ENCODE measurements at places on chromosomes 12 and 14.
A peak's percentile ranks its signal among the peaks of the same experiment; 100 is the strongest.

DNA sequence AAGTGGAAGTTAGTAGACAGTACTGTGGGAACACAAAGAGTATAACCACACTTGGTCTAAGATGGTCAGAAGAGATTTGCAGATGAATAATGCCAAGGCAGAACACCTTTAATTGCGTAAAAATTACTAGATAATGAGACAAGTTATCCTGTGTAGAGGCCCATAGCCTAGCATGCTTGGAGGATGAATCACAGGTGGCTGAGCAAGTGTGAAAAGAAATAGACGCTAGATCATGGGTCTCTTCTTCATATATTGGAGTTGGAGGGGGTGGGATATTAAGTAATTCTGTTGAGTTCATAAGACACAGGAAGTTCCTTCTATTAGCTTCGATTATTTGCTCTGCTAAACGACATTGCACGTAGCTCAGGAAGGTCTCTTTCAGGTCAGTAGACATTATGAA is 454.3 kb upstream of the LMO3 start:
- DNase-seq = no peak

DNA sequence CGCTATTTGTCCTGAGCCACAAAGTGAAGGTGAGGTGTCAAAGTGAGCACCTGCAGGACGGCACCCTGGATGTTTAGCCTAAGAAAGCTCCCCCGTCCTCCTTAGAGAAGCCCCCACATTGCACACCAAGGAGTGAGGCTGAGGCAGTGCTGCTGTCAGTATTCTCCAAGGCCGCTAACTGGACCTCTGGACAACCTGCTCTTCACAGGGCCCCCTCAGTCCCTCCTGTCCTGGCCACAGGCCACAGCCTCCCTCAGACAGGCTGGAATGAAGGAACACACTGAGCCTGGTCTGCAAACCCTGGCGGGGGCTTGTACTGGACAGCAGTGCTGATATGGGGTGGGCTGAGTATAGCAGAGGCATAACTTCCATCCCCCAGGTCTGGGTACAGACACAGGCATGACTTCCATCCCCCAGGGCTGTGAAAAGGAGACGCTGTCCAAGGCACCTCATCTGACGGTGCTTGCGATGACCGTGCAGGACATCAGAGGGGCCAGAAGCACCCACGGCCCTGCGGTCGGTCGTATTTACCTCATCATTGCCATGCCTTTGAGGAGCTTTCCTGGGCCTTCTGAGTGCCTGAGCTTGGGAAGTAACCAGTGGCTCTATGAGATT is 82.4 kb upstream of the DIO3 start:
- DNase-seq = no peak

DNA sequence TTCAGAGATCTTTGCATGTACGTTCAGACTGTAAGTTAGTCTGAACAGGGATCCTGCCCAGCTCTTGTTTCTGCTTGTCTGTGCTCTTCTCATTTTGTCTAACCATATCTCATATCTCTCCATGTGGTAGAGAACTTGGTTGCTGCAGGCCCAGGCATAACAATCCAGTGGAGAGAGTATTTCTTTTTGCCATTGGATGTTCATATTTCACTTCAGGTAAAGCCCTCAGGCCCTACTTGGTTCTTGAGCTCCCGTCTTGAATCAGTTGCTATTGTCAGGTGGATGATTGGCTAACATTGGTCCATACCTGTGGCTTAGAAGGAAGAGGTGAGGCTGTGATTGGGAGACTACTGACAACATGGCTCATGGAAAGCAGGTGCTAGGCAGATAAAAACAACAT is 357.7 kb upstream of the FLRT2 start:
- DNase-seq = no peak

GRCh38 chr12:10027311-10027710 is 3.2 kb upstream of the CLEC9A start:
- DNase-seq = no peak

DNA sequence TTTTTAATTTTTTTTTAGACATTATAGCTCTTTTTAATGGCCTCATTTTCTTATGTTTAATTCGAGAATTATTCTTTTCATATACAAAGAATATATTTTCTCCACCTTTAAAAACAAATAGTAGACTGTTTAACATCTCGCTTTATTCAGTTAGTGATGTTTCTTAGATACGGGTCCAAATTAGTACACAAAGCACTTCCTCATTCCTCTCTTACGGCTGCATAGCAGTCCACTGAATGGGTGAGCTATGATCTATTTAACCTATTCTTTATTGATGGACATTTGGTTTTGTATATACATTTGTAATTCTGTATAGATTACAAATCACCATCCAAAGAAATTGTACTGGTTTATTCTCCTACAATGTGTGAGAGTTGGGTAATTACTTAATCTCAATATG is 8.3 kb upstream of the GPR162 start:
- no peak for DNase-seq

DNA sequence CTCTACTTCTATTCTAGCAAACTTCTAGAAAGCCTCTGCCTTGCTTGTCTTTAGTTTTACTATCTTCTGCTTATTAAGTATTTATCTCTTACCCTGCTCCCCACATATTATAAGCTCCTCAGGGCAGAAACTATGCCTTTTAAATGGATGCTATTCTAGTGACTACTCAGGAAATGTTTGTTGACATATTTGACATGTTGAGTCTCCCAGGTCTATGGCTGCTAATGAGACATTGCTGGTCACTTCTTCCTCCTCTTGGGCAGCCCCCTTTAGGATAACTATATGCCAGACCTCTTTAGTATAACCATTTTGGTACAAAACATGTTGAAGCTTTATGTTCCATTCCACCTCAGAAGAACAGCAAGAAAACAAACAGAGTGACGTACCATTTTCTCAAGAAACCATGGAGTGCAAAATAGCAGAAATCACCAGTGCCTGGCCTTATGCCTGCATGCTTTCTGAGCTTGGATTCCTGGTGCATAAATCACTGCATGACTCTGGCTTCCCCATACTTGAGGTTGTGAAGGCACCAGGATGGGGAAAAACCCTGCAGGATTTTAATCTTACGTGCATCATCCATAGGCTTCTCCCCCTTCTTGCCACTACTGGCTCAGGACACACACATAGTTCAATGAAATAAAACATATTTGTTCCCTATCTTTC is 202.6 kb downstream of the TMX1 start:
- DNase-seq = no peak

- DNase-seq = no peak
These were observed 195.4 kb upstream of the PDZRN4 start for GRCh38 chr12:40992674-40993073.

DNA sequence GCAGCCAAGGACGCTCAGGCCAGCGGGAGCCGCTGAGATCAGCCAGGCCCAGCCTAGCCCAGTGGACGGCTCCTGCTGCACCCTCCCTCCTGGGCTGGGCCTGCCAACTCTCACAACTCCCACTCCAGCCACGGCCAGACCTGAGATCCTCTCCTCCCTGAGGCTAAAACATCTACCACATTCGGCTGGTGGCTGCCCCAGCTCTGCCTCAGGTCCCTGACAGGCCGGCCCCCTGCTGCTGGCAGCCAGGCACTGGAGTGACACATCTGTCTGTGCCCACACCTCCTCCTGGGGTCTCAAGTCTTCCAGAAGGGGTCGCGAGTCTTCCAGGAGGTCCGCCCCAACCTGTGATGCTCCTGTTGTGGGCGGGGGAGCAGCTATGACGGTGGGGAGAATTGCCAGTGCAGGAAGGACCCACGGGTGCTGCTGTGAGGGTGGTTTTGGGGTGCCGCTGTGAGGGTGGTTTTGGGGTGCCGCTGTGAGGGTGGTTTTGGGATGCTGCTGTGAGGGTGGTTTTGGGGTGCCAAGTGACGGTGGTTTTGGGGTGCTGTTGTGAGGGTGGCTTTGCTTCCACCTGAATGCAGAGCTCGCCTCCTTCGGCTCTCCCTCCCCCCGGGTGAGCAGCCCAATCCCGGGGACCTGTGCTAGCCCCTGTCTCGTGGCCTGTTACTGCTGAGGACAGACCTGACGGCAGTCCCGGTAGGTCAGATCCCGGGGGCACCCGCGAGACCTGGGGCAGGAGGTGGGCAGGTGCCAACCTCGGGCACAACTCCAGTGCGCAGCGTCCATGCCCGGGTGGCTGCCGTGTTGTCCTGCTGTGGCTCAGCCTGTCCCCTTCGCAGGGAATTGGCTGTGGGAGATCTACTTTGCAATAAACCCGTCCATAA is 27.5 kb upstream of the C14orf180 start:
- DNase-seq = no peak

DNA sequence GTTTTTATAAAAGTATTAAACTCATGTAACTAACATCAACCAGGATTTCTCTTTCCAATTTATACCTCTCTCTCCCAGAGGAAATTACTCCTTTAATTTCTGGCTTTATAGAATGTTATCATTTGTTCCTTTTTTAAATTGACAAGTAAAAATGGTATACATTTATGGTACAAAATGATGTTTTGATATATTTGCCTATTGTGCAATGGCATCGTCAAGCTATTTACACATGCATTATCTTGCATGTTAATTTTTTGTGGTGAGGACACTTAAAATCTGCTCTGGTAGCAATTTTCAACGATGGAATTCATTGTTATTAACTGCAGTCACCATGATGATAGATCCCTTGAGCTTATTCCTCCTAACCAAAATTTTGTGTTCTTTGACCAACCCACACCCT is 149.0 kb upstream of the NAV3 start:
- no peak for DNase-seq

GRCh38 chr14:91205459-91205858 is 39.0 kb downstream of the GPR68 start:
- DNase-seq = no peak

DNA sequence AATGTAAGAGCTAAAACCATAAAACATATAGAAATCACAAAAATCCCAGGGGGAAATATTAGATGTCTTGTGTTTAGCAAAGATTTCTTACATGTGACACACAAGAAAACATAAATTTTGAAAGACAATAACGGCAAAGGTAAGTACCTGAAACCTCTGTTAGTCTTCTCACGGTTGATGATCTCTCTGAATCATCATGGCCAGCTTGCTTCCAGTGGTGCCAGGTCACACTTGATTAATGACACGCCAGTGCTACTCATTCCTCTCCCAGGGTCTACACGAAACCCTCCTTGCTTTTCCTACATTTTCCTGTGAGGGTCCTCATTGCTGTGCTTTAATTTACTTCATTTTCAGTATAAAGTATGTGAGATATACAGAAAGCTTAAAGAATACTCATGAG is 114.4 kb upstream of the PARP11 start:
- DNase-seq = no peak

GRCh38 chr14:52961060-52961639 is 10.3 kb upstream of the FERMT2 start:
- peak; percentile 25 for DNase-seq

- peak; percentile 49 for DNase-seq
These were observed 22.0 kb upstream of the NUDT14 start for GRCh38 chr14:105203057-105203531.

GRCh38 chr12:102116392-102116791 is 3.5 kb downstream of the NUP37 start:
- DNase-seq = no peak

- no peak for DNase-seq
These were observed 52.0 kb upstream of the RIMBP2 start for GRCh38 chr12:130768120-130768519.

DNA sequence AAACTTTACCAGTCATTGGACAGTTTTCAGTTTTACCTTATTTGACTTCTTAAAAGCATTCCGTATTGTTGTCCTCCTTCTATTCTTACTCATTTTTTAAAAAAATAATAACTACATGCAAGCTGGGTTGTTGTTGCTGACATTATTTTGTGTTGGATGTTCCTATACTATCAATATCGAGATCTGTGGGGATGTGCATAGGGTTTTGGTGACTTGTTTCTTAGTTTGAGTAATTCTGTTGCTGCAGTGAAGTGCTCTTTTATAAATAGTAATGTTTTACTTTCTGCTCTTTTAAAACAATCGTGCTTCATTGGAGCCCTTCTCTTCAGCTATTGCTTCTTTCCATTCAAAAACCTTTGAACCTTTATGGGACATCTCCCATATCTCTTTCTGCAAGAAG is 79.4 kb downstream of the METTL25 start:
- no peak for DNase-seq

- DNase-seq = no peak
These were observed 80.0 kb downstream of the DRAM1 start for GRCh38 chr12:101957252-101957959.

GRCh38 chr14:69242311-69243224 is 17.4 kb upstream of the GALNT16 start:
- no peak for DNase-seq

- DNase-seq = no peak
These were observed 47.1 kb downstream of the MDM2 start for GRCh38 chr12:68855111-68855510.

DNA sequence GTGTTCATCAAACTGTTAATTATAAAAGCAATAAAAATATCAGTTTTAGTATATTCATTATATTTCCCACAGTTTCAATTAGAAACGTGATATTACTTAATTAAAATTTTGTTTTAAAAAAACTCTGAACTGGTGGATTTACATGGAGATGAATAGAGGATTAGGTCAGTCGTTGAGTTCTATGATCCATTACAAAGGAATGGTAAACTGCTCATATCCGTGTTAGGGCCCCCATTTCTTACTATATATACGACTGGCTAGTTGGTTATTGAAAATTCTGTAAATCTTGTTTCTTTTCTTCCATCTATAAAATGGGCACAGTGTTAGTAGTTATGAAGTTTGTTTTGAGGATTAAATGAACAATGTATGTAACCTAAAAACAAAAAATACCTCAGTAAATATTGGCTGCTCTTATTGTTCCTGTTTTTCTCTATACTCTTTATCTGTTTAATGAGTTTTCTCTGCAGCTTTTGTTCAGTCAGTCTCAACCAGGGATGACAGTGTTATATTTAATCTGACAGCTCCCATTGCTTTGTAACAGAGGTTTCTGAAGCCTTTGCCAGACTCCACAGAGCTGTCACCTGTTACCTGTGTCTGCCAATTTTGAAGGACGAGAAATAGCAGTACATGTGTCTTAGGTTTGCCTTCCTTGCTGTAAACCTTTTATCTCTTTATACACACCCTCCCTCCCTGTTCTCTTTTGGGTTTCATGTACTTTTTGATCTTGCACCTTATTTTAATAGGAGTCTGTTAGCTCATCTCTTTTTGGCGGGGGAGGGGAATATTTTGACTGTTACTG is 41.5 kb downstream of the FRS2 start:
- no peak for DNase-seq
